ENCODE measurements at places on chromosomes 7 and 10.

DNA sequence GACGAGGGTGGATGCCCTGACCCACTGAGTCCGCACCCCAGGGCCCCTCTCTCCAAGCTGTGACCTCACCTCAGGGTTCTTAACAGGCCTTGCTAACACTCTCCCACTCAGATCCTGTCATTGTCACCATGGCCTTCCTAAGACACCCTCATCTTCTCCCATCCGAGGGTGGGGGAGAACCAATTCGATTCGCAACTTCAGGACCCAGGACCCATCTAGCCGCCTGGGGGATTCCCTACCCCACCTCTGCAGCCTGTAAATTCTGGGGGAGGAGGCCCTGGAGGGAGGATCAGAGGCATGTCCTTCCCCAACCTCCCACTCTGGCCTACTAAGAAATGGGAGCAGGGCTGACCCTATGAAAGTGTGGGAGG is 17.4 kb downstream of the TRIM8 start:
- no peak for DNase-seq

DNA sequence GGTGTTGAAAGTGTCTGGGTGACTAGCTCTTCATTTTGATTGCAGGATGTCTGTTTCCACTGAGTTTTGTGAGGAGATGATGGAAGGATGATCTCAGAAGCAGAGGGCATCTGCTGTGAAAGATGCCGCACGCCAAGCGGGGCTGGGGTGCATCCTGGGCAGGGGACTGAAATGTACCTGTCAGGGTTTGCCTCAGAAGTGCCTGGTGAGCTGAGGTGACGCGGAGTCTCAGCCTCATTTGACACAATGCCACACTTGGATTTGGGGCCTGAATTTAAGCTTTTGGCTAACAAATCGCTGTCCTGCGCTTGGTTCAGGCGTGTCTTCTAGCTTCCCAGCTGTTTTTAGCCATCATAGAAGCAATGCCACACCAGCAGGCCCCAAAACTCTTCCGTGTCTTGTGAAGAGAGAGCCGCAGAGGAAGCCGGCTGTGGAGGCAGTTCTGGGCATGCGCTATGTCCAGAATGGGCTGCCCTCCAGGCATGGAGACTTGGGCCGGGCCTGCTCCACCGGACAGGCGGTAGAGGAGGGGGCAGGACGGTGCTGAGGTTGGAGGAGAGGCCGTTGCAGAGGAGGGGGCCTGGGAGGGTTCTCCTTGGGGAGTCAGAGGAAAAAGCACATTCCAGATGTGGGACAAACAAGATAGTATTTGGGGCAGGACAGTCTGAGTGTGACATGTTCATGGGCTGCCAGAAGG is 31.2 kb downstream of the WDR86 start:
- DNase-seq, result no peak

DNA sequence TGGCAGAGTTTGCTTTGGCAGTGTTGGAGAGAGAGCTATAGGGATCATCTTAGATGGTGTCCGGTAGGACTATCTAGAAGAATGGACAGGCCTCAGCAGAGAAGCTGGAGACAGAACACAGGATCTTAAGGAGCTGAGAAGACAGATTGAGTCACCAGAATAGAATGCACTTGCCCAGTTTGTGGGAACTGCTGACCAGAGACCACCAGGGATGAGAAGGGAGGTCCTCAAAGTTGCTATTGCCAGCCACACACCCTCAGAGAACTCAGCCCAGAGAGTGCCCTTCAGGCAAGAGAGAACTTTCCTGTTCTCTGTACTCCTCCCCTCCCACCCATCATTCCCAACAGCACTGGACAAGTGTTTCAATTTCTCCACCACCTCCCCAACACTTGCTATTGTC is 25.3 kb upstream of the GALNT11 start:
- no peak for DNase-seq

DNA sequence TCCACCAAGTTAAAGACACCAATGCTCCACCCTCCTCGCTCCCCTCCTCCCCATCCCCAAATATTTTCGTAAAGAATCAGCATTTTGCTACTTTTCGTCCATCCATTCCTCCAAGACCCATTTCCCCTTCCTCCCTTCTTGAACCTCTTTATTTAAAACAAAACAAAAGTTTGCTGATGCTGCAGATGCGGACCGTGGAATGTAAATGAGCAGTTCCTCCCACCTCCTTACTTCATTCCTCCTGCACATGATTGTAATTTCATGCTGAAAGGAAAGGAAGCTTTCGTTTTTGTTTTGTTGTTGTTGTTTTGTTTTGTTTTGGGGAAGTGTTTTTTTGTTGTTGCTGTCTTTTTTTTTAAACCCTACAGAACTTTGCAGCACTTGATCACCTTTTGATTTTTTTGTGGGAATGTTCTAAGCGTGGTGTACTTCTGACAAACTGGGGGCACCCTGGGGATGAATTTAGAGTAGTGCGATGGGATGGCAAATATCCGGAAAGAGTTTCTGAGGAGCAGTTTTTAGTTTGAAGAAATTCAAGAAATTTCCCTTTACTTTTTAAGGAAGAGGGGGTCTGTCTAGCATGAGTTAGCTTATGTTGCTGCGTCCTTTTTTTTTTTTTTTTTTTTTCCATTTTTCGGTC is 177.3 kb downstream of the TCF7L2 start:
- DNase-seq, result no peak

DNA sequence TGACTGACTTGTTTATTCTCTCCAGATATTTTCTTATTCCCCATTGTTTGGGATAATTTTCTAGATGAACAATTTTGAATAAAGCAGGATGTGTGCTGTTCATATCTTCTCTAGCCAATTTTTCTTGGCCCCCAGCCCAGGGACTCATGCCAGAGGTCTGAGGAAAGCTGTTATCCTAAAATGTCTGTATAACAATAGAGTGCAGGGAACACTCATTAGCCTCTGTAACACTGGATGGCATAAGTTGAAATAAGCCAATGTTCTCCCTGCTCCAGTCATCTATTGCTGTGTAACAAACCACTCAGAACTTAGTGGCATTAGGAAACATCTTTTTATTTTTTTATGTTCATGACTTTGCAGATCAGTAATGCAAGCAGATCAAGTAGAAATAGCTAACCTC is 121.7 kb upstream of the TRIM24 start:
- DNase-seq, result no peak

DNA sequence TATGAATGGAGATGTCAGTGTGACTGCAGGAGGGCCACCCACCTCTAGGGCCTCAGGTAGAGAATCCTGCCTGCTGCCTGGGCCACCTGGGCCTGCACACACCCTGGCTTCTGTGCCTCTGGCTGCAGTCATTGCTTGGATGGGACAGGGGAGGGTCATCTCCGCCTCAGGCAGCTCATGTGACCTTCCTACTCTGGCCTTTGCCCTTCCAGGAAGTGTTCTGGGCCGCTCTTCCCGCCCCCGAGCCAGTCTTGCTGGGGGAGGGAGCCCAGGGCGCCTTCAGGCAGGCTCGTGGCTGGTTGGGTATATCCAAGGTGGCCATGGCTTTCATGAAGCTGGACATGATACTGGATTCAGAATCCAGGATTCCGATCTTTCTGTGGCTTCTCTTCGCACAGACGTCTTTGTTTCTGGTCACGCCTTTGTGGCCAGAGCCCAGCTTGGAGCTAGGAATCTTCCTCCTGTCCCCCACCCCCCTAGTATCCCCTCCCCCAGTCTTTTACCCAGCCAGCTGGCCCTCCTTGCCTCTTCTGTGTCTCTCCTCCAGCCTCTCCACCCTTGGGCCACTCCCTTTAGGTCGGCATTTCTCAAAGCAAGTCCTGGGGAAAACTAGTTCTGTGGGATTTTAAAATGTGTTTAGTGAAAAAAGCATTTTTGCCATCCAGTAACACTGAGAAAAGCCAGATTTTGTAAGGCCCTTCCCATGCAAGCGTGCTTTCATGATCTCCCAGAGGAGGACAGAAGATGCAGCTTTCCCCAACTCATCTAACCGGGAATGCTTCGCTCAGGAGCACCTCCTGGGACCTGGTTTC is 119.6 kb downstream of the ZMIZ1 start:
- no peak for DNase-seq

DNA sequence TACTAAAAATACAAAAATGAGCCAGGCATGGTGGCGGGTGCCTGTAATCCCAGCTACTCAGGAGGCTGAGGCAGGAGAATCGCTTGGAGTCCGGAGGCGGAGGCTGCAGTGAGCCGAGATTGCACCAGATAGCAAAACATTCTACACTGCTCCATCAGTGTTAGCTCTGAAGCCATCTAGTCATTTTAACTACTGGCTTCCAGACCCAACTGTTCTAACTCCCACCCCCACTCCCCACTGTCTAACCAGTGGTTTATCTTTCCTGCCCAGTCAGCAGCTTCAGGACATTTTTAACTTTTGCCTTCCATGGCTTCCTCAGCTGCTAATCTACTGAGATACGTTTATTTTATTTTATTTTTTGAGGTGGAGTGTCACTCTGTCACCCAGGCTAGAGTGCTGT is 6.2 kb upstream of the FRAT1 start:
- no peak for DNase-seq

DNA sequence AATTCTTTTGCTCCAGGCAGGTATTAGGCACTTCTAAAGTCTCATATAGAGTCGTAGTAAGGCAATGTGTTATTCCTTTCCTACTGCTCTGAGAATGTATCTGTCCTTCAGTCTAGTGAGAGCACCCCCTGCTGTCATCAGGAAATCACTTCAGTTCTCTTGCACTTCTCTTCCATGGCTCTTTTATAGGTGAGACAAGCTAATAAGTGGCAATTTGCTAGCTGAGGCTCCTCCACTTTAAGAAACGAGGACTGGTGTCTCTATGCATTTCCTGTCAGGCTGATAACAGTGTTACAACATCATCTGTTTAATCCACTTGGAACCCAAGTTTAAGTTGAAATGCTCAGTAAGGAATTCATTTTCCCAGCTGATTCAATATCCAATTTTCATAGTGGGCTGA is 350.6 kb downstream of the TFEC start:
- no peak for DNase-seq

- DNase-seq, result no peak
Measured at GRCh38 chr10:118590334-118590733, 5.1 kb downstream of the PRLHR start.

GRCh38 chr7:98995523-98996149 is 117.3 kb downstream of the TRRAP start:
- DNase-seq, result no peak

- no peak for DNase-seq
Measured at GRCh38 chr7:14855033-14855794, 47.3 kb downstream of the DGKB start.

DNA sequence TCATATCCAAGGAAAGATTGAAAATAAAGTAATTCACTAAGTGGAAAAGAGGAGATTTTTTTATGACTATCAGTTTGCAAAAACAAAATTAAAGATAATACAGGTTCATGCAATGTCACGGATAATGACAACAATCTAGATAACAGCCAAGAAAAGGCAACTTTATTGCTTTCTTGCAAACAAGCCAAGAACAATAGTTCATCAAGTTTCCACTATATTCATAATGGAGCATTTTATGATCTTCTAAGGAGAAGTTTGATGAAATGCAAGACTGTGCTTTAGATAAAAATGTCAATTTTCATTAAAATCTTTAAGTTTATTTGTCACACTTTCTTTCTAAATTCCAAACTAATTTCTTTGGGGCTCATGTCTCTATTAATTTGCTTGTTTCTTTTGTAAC is 53.9 kb upstream of the NRP1 start:
- DNase-seq, result no peak

Data from activated T-helper 1 cell treated with anti-CD3 and anti-CD28 coated beads, Interleukin-2, amount 50 U/mL, for 16 hours (primary cell).